ENCODE measurements at places on chromosomes 16 and 17.

- DNase-seq: no peak
Observed at GRCh38 chr17:77315551-77316190, 174.9 kb downstream of the SEC14L1 start.

DNA sequence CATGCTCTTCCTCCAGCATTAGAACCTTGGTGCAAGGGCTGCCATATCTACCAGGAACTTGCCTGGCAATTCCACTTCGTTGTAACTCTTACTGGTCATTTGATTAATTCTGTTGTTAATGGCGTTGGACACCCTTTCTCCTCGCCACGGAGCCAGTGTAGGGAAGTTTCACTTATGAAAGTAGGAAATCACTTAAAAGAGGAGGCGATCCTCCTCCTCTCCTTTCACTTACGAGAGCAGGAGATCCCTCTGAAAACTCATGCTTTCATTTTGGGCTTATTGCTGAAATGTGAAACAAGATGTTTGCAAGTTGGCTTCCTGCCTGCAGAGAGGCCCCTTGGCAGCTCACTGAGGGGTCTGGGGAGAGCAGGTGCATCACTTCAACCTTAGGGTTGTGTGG, 226.0 kb downstream of the SNX29 start:
- no peak for DNase-seq

GRCh38 chr16:17313793-17314547, 156.8 kb downstream of the XYLT1 start:
- DNase-seq: no peak

DNA sequence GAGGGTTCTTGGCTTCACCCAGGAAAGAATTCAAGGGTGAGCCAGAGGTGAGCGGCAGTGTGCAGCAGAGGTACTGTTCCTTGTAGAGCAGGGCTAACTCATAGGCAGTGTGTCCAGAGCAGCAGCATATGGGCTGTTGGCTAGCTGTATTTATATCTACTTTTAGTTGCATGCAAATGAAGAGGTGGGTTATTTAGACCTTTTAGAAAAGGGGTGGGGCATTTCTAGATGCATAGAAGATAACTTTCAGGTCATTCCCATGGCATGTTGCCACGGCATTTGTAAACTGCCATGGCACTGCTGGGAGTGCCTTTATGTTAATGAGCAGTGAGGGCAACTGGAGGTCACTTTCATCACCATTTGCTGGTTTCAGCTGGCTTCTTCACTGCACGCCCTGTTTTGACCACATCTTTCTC, 141.0 kb downstream of the STX8 start:
- DNase-seq: no peak

DNA sequence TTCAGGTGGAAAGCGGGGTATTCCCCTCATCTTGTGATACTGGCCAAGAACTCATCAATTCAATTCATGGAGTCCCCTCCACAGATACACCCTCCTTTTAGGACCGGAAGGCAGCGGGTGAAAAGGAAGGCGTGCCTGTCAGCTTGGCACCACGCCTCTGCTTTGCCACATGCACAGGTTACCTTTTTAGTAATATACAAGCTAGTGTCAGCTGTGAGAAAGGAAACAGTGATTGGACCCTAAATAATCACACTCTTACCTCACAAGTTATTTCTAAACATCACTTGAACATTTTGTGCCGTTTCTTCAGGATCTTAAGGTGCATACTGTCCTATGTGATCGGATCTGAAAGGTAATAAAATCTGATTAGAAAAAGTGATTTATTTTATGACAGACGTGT, 15.7 kb downstream of the ZDHHC7 start:
- no peak for DNase-seq

All from NCI-H524 (cell line).